CD4-positive, alpha-beta T cell treated with Interleukin-15 for 1 hour (primary cell): ENCODE measurements at places on chromosomes 13 and 19.

DNA sequence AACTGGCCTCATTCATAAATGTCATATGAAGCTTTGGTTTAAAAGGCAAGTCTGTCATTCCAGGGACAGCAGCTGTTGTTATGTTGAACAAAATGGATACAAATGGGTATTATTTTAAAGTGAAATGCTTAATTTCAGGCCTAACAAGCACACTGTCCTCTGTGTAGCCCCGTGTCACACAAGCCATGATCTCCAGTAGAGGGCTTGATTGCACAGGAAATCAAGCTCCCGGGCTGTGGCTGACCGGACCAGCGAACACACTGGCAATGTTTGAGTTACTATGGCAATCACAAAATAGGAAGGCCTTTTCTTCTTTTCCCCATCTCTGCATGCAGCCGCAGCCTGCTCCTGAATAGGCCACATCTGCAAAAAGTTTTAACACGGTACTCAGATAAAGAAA is 64.0 kb upstream of the GSX1 start:
- no peak for DNase-seq

GRCh38 chr19:17871878-17872250 is at the start of gene SLC5A5:
TSS of gene SLC5A5 (plus strand) at chr19:17871945. CDS start at chr19:17872320, 375 bp downstream.
- DNase-seq = no peak

GRCh38 chr13:50344717-50345116 is 329.5 kb downstream of the KCNRG start:
- no peak for DNase-seq

GRCh38 chr19:40682431-40682964 is 8.0 kb downstream of the NUMBL start:
- no peak for DNase-seq

- DNase-seq = no peak
Measured at GRCh38 chr19:16026131-16026530, 50.2 kb upstream of the TPM4 start.

GRCh38 chr13:77056886-77057285 is 29.9 kb upstream of the FBXL3 start:
- DNase-seq = no peak

DNA sequence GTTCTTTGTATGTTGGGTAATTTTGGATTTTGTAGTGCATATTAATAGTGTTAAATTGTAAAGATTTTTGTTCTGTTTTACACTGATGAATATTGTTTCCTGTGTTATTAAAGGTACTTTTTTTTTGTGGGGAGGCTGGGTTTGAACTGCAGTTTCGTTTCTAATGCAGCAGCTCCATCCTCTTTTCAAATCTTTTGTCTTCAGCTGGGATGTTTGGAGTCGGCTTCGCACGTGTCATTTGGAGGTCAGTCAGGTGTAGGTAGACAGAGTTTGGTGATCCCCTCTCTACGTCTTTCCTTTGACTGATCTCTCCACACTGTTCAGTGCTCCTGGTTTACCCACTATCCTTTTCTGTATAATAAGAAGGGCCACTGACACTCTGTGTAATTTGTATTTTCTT is 30.3 kb downstream of the TDRD3 start:
- DNase-seq = no peak

GRCh38 chr13:74886502-74886901 is 595.5 kb downstream of the TBC1D4 start:
- no peak for DNase-seq

DNA sequence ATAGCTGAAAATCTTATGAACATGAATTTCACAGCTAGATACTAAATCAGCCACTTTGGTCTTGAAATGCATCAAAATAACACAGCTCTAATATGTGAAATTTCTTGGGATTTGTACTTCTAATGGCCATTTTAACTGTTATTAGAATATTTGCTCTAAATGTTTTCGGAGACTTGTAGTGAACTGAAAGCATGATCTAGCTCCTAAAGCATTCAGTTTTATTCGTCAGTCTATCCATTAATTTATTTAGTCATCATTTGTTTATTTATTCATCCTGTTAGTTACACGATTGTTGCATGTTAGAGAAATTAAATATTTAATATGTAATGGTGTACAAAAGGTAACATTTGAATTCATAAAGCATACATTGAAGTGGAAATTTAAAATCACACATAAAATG is 1132.7 kb downstream of the SLITRK1 start:
- DNase-seq = no peak

DNA sequence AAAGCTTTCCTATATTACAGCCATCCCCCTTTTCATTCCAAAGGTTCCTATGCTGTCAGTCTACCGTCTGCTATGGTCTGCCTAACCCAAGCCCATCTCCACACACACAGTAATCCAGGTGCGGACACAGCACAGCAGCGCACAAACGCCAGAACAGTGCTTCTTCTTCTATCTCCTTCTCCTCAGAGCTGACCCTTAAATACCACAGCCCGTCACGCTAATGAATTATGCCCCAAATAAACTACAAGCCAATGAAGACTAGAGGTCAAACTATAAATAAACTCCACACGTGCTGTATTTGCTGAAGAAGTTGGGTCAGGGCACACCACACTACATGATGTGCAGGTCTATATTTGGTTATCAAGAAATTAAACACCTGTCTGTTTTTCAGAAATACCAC is 71.8 kb downstream of the TBC1D4 start:
- no peak for DNase-seq

DNA sequence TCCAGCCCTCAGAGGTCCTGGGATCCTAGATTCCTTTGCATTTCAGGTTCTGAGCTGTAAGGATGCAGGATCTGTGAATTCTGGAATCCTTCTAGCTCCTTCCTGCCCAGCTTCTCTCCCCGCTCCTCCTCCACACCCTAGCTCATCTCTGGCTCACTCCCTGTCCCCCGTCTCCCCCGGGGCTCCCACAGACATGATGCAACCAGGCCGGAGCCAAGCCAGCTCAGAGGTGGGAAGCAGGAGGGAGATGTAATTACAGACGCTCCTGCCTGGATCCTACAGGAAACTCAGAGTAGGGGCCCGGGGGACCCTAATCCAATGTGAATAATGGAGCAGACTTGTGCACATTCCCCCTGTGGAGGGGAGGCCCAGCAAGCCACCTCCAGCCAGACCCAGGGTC is 4.5 kb downstream of the GNG8 start:
- no peak for DNase-seq

DNA sequence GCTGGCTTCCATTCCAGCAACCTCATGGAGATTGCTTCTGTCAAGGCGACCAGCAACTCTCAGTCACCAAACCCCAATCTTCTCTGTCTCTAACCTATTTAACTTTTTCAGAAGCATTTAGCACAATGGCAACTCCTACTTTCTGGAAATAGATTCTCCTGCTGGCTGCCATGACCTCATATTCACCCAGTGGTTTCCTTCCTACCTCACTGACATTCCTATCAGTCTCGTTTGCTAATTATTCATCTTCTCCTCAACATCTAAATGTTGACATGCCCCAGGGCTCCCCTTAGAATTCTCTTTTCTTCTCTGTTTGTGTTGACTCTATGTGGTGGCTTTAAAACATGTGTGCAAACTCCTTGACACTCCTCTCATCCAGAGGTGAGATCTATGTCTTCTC is 106.7 kb downstream of the OLFM4 start:
- DNase-seq = no peak

- no peak for DNase-seq
Measured at GRCh38 chr19:38149661-38150061, 74.4 kb downstream of the DPF1 start.

DNA sequence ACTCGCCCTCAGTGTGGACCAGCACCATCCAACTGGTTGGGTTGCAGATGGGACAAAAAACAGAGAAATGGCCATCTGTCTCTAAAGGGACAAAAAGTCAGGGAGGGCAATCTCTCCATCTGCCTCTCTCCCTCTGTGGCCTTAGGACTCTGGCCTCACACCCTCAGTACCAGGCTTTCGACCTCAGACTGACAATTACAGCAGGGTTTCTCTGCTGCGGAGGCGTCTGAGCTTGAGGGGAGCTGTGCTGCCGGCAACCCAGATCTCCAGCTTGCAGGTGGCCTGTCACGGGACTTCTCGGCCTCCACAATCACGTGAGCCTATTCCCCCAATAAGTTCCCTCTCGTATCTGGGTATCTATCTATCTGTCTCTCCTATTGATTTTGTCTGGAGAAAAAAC is 27.7 kb downstream of the MLLT1 start:
- DNase-seq = no peak

DNA sequence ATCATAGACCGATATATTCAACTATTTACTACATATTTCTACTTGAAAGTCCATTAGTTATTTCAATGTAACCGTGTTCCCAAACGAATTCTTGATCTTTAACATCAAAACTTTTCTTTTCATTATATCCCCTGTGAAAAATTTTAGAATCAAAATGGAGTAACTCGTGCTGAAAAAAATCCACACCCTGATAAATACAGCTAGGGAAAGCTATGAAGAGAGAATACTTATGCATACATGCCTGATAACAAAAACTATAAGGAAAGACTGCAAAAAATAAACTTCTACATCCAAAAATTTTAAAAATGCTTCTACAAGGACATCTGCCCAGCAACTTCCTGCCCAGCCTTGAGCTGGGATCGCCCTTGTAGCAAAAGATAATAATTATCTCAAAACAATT is 2458.3 kb upstream of the PCDH20 start:
- DNase-seq = no peak

- no peak for DNase-seq
Measured at GRCh38 chr13:68081061-68081460, 850.9 kb upstream of the PCDH9 start.

- no peak for DNase-seq
Measured at GRCh38 chr13:43785261-43785649, 1.5 kb downstream of the ENOX1 start.

GRCh38 chr13:109990296-109990695 is 203.9 kb upstream of the IRS2 start:
- no peak for DNase-seq

DNA sequence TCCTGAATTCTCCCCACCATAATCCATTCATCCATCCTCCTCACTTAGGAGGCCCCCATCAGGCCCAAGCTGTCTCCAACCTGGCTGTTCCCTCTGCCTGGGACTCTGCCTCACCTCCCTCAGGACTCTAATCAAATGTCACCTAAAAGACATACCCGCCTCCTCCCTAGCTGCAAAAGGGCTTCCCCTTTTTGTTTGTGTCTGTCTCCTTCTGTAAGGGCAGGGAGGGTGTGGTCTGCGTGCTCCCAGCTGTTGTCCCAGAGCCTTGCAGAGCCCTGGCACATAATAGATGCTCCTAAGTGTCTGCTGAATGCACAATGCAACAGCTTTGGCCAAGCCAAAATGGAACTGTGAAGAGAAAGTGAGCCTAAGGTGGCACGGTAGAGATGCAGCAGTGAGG is 4.4 kb downstream of the TRIR start:
- DNase-seq = no peak

GRCh38 chr13:34070544-34071303 is 252.8 kb downstream of the RFC3 start:
- DNase-seq = no peak

DNA sequence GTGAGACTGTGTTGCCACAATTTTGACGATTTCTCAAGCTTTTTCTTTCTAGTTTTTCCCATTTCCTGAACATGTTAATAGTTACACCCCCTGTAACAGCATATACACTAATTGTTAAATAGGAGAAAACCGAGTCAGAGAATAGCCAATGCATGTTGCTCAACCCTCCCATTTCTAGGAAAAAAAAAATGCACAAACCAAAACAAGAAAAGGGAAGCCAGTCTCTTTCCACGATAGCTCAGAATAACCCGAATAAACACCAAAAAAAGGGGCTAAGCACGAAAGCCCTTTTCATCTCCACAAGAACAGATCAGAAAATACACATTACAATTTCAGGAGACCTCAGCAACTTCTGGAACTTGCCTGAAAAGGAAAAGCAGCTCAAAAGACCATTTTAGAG is 16.3 kb downstream of the LATS2 start:
- DNase-seq = no peak

DNA sequence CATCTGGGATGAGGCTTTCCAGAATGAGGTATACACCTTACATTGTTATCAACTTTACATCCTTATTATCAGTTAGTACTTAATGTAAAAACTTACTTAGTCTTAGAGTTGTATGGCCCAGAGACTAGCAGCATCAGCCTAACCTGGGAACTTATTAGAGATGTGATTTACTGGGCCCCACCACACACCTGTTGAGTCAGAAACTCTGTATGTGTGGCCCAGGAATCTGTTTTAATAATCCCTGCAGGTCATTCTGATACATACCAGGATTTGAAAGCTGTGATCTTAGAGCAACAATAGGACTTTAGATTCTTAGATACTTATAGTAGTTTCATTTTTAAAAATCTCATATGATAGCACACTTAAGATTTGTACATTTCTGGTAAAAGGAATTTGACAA is 17.4 kb downstream of the FNDC3A start:
- no peak for DNase-seq

DNA sequence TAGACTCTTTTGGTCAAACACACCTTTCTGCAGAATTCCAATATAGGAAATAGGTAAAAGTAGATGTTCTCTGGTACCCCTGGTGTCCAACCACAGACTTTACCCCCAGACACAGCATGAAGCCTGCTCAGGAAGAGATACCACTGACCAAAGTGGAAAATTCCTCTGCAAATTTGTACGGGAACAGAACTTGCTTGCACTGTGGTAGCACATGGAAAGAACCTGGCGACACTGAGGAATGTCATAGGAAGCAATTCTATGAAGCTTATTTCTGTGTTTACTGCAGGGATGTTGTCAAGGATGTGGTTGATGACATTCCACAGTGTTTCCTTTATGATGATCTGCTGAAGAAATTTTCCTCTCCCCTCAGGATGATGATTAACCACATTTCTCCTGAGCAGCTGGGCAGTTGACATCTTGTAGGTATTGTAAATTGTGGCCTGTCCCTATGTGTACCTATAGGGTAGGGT is 48.9 kb upstream of the TNFSF11 start:
- DNase-seq = no peak

GRCh38 chr13:111658145-111659100 is 338.0 kb downstream of the TEX29 start:
- DNase-seq = no peak

DNA sequence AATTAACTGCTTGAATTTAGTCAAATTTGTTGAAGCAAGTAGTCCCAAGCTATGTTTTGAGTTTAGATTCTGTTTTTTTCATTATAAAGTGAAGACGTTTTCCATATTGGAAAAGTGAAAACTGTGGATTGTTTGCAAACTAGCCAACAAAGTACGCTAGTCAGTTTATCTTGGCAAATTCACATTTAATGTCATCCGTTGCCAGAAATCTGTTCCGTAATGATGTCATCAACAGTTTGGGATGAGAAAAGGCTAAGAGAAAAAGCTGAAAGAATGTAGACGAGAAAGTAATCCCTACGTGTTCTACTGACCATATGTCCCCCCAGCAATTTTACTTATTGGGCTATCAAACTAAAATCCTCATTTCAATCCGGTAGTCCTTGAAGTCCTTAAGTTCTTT is 419.6 kb downstream of the GPC6 start:
- DNase-seq = no peak
